ENCODE measurements at places on chromosomes 3 and 15.

DNA sequence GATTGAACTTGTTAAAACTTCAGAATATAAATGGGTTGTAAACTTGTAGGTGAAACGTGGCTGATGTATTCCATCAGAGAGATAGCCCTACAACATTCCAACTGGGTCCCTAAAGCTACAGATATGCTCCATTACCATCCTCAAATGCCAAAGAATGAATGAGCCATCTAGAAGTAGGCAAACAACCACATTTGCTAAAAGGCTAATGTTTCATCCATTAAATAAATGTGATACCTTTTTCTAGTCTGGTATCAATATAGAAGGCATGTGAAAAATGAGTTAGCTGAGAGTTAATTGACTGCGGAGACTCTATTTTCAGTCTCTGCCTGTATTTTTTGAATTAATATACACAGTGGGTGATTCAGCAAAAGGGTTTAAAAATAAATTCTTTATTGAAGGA lies 203.8 kb downstream of the RBMS3 start:
- no peak for DNase-seq
- H3K4me3 ChIP-seq, result no peak overlapping the region
- H3K4me1 ChIP-seq, result no peaks in the 10 kb centered on the region
- H3K27me3 ChIP-seq, result no peaks in the 10 kb centered on the region
- no peaks in the 10 kb centered on the region for H3K36me3 ChIP-seq

DNA sequence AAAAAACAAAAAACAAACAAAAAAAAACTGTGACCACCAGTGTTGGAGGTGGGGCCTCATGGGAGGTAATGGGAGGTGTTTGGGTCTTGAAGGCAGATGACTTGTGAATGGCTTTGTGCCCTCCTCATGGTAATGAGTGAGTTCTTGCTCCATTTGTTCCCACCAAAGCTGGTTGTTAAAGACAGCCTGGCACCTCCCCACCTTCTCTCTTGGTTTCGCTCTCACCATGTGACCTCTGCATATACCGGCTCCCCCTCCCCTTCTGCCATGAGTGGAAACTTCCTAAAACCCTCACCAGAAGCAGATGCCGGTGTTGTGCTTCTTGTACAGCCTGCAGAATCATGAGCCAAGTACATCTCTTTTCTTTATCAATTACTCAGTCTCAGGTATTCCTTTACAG lies 61.5 kb upstream of the ATP11B start:
- H3K4me3 ChIP-seq, result no peak overlapping the region
- H3K4me1 ChIP-seq, result no peaks in the 10 kb centered on the region
- DNase-seq, result no peak
- no peaks in the 10 kb centered on the region for H3K36me3 ChIP-seq
- H3K27ac ChIP-seq, result no peak overlapping the region

DNA sequence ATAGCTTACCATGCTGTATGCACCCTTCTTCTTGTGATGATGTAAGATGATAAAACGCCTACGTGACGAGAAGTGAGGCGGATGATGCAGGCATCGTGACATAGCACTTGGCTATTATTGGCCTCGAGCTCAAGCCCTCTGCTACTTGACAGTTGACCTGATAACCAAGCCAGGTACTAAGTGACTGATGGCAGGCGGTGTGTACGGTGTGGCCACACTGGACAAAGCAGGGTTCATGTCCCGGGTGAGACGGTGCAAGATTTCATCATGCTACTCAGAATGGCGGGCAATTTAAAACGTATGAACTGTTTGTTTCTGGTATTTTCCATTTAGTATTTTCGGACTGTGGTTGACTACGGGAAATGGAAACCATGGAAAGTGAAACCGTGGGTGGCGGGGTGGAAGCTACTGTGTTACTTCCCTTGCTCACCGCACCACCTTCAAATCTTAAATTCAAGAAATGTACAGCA lies 57.7 kb downstream of the SLC12A8 start:
- peaks cover 4% of the 10 kb centered on the region for H3K4me1 ChIP-seq
- peak overlapping the region; percentile 69 for H3K4me3 ChIP-seq
- H3K27ac ChIP-seq, result peak overlapping the region; percentile 36
- H3K27me3 ChIP-seq, result no peaks in the 10 kb centered on the region
- no peak for DNase-seq

DNA sequence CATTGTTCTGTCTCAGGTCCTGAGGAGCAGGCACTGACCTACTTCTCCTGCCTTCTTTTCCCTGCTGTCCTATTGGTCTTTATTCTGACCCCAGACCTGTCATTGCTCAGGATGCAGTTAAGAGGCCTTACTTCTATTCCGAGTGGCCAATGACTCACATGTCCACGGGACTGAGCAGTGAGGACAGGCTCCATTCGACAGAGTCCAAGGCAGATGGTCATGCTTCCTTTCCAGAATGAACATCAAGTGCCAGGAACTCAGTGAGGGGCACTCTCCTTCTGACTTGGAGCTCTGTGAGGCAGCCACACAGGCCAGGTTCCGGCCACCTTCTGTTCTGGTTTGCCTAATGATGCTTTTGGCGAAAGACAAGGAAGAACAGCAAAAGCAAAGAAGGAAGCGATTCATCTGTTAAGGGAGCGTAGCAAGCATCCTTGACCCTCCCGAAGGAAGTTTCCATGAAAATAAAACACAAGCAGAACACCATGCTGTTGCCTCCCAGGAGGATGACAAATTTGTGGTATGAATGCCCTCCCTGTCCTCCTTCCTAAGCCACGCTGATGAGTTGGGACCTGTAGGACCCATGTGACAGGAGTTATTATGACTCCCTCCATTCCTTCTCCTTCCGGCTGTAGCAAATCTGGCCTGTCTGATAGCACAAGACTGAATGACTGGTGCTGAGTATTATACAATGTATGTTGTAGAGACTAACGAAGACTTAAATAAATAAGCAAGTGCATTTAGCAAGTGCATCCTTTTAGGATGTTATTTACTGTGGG lies 14.4 kb upstream of the TPRG1 start:
- no peaks in the 10 kb centered on the region for H3K27me3 ChIP-seq
- peaks cover 3% of the 10 kb centered on the region for H3K36me3 ChIP-seq
- DNase-seq, result no peak
- no peak overlapping the region for H3K4me3 ChIP-seq

GRCh38 chr3:25090698-25091453 lies 337.2 kb upstream of the RARB start:
- DNase-seq, result no peak
- no peaks in the 10 kb centered on the region for H3K36me3 ChIP-seq
- H3K4me1 ChIP-seq, result no peaks in the 10 kb centered on the region
- no peak overlapping the region for H3K27ac ChIP-seq

- H3K4me1 ChIP-seq, result peaks cover 51% of the 10 kb centered on the region
- H3K27ac ChIP-seq, result peak overlapping the region; percentile 87
- peaks cover 70% of the 10 kb centered on the region for H3K36me3 ChIP-seq
- no peaks in the 10 kb centered on the region for H3K27me3 ChIP-seq
- peak overlapping the region; percentile 96 for H3K4me3 ChIP-seq
- peak; percentile 45 for DNase-seq
Observed at GRCh38 chr15:60590935-60591495, 112.1 kb upstream of the ICE2 start.
